ENCODE measurements at places on chromosomes 4 and X. TPM values are rescaled to one million over a fixed set of nuclear protein-coding genes. Genes with fewer than 3 reads are reported as not detected.

GRCh38 chrX:110914281-110914680 is 118.7 kb upstream of the CHRDL1 start:
- DNase-seq = no peak

DNA sequence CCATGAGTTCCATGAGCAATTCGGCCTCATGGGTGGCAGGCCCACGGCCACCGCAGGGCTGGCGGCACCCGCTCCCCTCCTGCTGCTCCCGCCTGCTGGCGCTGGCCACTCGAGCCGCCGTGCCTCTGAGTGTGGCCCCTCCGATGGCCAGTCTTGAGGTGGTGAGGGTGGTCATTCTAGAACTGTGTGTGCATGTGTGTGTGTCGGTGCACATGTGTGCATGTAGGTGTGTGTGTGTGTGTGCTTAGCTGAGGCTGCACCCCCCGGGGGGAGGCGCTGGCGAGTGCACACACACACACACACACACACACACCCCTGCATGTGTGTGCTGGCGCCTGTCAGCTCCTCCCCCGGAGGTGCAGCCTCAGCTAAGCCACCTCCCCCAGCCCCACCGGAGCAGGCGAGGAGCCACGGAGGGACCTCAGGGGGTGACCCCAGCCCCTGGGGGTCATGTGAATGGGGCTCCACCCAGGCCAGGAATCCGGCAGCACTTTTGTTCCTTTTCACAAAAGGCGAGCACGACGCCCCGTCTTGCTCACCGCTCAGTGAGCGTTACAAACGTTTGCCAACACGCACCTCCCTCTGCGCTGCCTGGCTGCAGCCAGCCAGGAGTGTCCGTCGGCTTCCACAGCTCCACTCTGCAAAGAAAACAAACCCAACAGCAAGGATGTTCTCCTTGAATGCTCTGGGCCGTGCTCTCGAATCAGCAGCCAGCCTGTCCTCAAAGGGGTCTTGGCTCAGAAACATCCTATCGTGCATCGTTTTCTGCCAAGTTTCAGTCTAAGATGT is 29.9 kb downstream of the FGFRL1 start:
- no peak for DNase-seq

DNA sequence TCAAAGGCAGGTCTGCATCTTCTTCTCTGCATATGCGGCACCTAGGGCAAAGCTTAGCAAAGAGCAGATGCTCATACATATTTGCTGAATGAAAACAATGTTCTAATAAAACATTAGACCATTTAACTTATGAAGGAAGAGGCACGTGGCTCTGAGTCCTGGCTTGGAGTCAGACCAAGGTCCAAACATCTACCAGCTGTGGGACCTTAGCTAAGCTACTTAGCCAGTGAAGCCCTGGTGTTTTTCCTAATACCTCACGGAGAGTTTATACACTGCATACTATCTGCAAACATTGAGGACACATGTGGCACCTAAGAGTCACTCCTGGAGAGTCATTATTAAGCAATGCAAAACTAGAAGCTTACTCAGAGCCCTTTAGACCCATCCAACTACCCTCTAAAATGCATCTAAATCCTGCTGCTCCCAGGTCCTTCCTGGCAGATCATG is 9.0 kb downstream of the PDGFC start:
- DNase-seq = no peak

DNA sequence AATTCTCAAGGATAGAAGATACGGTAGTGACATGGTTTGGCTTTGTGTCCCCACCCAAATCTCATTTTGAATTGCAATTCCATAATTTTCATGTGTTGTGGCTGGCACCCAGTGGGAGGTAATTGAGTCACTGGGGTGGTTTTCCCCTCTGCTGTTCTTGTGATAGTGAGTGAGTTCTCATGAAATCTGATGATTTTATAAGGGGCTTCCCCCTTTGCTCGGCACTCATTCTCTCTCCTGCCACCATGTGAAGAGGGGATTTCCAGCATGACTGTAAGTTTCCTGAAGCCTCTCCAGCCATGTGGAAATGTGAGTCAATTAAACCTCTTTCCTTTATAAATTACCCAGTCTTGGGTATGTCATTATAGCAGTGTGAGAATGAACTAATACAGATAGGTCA is 8.5 kb upstream of the SPANXN4 start:
- DNase-seq = no peak

USP17L28 gene
- total RNA-seq = not detected

LIMCH1 gene
- 65.2 TPM for total RNA-seq

GRCh38 chr4:136634121-136634520 is 898.2 kb downstream of the PCDH18 start:
- no peak for DNase-seq

- no peak for DNase-seq
Measured at GRCh38 chr4:143357161-143357845, 20.6 kb downstream of the GAB1 start.

GRCh38 chr4:69576251-69576877 is 63.1 kb downstream of the UGT2A2 start:
- no peak for DNase-seq

DNA sequence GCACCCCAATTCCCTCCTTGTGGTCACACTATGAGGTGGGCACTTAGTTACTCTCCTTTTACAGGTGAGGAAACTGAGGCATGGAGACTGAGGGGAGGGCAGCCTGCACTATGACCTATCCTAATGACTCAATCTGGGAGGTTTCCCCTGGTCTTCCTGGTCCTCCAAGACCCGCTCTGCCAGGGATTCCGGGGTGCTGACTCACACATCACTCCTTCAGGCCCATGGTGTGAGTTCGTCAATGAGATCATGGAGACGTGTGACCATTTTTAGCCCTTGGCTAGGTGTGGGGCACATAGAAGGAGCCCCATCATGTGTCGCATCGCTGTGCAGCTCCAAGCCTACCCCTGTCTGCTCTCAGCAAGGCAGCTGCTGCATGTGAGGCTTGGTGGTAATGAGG is 32.4 kb upstream of the BCOR start:
- no peak for DNase-seq

DNA sequence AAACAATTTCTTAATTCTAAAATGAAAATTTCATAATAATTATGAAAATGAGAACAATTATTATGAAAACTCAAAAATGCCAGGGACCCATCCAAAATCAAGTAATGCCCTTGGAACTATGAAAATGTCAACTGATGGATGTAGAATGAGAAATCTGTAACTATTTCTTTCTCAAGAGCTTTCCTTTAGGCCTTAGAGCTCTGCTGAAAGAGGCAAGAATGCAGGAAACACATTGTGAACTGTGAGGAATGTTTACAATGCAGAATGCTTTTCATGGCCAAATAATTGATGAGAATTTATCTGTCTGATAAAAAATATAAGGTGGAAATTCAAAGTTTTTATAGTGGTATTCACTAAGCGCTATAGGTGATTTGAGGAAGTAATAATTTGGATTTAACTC is 207.1 kb upstream of the PCDH18 start:
- no peak for DNase-seq

GLRB gene
- total RNA-seq = 14.9 TPM

- DNase-seq = no peak
Measured at GRCh38 chr4:123113155-123113554, 190.8 kb upstream of the NUDT6 start.

CNGA1 gene
- total RNA-seq = 4.7 TPM

PNMA3 gene
- total RNA-seq = 10.3 TPM

- no peak for DNase-seq
Measured at GRCh38 chrX:67692246-67692645, 148.4 kb downstream of the AR start.

DNA sequence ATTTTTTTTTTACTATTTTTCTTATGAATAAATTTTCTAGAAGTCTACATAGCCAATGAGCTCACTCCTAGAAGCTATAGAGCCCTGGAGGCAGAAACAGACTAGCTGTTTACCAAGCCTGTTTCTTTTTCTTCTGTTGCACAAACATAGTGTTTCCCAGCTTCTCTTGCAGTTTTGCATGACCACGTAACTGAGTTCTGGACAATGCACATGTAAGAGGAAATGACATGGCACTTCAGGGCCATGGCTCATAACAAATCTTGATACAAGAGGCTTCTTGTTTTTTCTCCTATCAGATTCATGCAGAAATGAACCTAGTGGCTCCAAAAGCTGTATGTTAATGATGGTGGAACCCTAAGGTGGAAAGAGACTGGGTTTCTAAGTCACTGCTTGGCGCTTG is 127.4 kb downstream of the ZNF330 start:
- no peak for DNase-seq

DNA sequence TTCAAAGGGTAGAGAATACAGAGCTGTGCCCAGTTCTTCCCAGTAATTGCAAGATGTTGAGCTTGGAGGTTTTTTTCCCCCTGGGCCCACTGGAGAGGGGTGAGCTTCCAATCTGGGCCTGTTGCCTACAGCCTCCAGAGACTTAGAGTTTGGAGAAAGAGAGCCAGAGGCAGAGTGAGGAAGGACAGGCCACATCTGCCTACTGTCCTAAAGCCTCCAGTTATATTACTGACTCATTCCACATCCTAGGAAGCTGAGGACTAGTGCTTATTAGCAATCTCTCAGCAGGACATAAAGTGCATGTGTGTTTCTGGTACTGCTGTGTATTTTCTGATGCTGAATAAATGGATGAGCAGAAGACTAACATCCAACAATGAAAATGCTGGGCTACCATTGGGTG is 181.0 kb upstream of the MAMLD1 start:
- no peak for DNase-seq

DNA sequence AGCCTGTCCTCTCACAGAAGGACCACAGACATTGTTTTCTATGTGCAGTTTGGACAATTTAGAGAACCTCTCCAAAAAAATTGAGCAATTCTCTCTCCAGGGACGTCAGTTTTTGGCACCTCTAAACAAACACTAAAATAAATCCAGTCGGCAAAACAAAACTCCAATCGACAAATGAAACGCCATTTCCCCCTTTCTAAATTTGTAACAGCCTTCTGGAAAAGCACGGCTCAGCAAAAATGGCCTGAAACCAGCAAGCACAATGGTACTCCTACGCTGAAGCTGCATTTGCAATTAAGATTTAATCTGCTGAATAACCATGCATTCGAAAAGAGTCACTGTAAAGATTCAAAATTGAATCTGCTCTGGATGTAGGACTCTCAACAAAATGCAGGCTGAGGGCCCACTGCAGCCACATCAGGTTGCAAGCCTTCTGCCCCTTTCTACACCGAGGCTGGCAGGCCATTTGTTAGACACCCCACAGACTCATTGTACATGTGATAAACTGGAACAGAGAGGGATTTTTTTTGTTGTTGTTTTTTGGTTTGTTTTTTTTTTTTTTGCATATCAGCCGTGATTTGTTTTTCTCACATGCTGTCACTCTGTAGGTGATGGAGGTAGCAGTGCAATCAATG is 79.9 kb upstream of the MAP3K15 start:
- DNase-seq = no peak

RPL34 gene
- 1,522 TPM for total RNA-seq
